ENCODE measurements at places on chromosomes 1 and 21.

DNA sequence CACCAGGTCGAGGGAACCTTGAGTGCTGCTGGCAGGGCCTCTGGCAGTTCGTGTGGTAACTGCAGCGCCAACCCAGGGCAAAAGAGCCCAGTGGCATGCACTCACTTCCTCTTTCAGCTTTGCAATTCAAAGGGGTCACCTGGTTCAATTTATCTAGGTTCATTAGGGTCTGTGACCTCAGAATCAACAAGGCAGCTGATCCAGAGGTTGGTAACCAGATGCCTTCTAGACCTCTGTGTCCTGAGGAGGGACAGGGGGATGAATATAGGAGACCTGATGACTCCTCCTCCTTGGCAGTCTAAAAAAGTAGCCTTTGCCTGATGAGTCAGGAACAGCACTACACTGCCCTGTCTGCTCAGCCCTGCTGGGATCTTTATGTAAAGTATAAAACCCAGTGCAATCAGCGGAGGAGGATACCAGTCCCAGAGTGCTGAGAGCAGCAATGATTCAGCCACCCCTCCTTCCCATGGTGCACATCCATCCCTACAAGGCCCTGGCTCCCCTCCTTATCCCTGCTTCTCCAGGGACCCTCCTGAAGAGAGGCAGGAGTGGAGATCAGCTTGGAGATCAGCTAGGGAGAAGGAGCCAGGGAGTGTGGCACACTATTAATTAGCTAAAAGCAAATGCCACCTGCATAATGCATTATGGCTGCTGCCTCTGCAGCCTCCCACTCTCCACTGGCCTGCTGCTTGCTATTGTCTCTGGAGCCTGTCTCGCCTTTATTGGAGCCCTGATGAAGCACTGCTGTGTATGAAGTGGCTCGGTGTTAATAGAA lies 11.2 kb upstream of the FMOD start:
- no peak for DNase-seq

DNA sequence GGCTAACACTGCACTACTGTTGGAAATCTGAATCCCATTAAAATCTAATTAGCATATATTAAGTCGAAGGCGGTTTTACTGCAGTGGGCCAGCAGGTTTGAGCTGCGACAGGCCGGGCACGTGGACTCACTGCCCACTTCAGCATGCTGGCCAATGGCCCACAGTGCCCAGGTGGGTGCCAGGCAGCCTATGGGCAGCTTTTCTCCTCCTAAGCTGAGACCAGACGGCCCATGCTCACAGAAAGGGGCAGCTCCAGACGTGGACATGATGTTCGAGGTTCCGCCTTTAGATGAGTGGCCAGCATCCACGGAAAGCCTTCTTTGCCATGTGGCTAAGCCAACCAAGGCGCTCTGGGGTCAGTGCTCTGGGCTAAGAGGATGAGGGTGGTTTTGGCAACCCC lies 89.8 kb upstream of the KLHDC7A start:
- DNase-seq, result no peak

GRCh38 chr1:24688621-24689195 lies 45.6 kb downstream of the SRRM1 start:
- peak; percentile 32 for DNase-seq

GRCh38 chr1:10836726-10837125 lies 40.3 kb upstream of the CASZ1 start:
- DNase-seq, result no peak

GRCh38 chr1:41432481-41433280 lies 51.8 kb downstream of the EDN2 start:
- DNase-seq, result peak; percentile 93

- no peak for DNase-seq
Observed at GRCh38 chr1:38814444-38814983, 45.1 kb downstream of the RRAGC start.

DNA sequence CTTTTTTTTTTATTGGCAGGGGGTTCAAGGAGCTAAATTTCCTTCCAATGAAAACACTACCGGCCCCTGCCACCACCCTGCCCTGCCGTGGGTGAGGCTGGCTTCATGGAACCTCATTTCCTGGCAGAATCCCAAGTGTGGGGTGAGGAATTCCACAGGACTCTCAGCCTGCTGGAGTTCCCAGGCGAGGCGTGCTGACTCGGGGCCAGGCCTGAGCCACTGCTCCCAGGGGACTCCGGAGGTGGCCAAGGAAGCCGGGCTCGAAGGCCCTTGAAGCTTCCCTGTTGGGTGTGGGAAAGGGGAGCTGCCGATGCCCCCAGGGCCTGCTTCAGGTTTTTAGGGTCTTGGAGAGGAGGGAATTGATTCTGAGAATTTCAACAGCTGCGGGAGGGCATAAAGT lies 95.3 kb upstream of the ACTRT2 start:
- no peak for DNase-seq

- DNase-seq, result no peak
Observed at GRCh38 chr21:31185663-31186062, 147.4 kb upstream of the KRTAP19-8 start.

Data from NCI-H748 treated with DMSO at 0.1 percent for 48 hours (cell line).